K562 (cell line): ENCODE measurements at places on chromosomes 7 and 10. TPM values are rescaled to one million over a fixed set of nuclear protein-coding genes. Genes with fewer than 3 reads are reported as not detected.

PSTK gene
- 14.3 and 17.0 TPM in 2 replicates for total RNA-seq

CLDN4 gene
- total RNA-seq, result 0.60 and 0.63 TPM in 2 replicates

ZSCAN21 gene
- total RNA-seq, result 12.7 and 13.8 TPM in 2 replicates

FKBP14 gene
- 13.4 and 15.3 TPM in 2 replicates for total RNA-seq

BUD23 gene
- total RNA-seq, result 135 and 144 TPM in 2 replicates

ATP6V0A4 gene
- not detected in 2 replicates for total RNA-seq

VAX1 gene
- total RNA-seq, result not detected in 2 replicates

MYL10 gene
- not detected in 2 replicates for total RNA-seq

TUBB8 gene
- total RNA-seq, result not detected in 2 replicates

FXYD4 gene
- not detected in 2 replicates for total RNA-seq

EIF5AL1 gene
- total RNA-seq, result 0.27 and 0.31 TPM in 2 replicates

ANKIB1 gene
- total RNA-seq, result 18.9 and 20.0 TPM in 2 replicates

GPR26 gene
- total RNA-seq, result not detected in 2 replicates

DNA sequence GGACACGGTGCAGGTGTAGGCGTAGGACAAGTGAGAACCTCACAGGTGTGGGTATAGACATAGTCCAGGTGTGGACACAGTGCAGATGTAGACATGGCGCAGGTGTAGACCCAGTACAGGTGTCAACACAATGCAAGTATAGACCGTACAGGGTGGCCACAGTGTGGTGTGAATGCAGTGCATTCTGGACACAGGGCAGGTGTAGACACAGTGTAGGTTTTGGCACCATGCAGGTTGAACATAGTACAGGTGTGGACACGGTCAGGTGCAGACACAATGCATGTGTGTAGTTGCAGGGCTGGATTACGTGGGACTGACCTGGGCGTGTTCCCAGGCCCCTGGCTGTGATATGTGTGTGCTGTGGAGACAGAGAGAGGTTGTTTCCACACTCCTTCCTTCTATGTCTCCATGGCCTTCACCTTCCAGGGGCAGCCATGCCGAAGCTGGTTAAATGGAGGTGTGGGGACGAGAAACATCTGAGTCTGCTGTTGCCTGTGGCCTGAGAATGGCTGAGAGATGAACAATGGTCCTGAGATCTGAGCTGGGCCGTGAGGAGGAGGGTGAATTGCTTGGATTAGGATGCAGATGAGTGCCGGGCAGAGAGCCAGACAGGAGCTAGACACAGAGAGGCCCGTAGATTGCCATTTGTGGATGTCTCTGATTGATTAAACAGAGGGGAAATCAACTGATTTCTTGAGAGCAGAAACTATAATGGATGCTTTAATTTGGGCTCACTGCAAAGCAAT is 343.9 kb upstream of the SHH start:
- DNase-seq, result no peak

GRCh38 chr7:148790131-148790726 is 91.5 kb downstream of the CUL1 start:
- DNase-seq, result no peak

- DNase-seq, result no peak
Measured at GRCh38 chr10:70760271-70760787, 24.8 kb downstream of the TBATA start.

GRCh38 chr10:96541921-96542320 is 28.2 kb upstream of the TLL2 start:
- no peak for DNase-seq

GRCh38 chr7:102427019-102427405 is 6.4 kb upstream of the ORAI2 start:
- DNase-seq, result no peak

DNA sequence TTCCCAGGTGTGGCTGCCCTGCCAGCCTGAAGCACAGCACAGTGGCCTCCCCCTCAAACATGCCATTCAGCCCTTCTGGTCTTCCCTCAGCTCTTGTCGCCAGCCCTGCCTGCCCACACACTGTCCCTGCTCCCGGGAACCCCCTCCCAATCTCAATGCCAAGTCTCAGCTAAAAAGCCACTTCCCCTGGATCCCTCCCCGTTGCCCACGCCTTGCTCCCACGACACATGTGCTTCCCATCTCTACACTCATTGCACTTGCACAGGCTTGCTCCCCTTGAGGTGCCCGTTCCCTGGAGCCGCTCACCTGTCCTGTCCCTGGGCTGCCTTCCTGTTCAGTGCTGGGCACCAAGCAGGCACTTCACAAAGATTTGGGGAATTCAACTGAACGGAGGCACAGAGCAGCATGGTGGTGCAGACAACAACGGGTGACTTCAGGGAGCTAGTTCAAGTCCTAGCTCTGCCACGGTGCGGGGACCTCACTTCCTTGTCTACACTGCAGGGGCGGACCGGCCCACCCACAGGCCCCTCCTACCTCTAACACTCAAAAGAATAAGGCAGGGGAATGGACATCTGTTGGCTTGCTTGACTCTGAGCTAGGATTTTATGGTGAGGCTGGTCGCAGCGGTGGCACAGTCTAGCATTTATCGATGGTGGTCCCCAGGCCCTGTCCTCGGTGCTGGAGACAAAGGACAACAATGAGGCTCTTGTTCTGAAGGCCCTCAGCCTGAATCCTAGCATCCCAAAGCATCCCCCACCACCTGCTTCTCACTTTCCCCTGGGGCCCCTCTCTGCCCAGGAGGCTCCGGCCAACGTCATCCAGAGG is 18.4 kb downstream of the RGS10 start:
- DNase-seq, result no peak

- DNase-seq, result no peak
Measured at GRCh38 chr10:128258421-128258976, 132.3 kb upstream of the MKI67 start.

GRCh38 chr10:68096913-68097516 is 12.3 kb upstream of the MYPN start:
- no peak for DNase-seq

DNA sequence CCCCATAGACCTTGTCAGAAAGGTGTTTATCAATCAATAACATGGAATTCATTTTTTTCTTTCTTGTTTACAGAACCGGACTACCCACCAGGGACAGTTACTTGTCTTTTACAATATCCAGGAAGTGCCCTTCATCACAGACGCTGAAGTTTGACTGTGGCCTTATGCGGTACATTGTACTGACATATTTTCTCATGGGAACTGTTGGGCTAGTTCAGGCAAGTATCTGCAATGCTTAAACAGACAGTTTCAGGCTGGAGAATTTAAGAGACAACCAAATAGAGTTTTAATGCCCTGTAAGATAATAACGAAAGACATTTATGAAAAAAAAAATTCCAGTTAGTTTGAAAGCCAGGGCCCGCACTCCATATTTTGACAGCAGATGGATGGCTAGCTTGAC is 246.4 kb downstream of the GATA3 start:
- DNase-seq, result no peak

GRCh38 chr10:20955355-20955893 is 58.3 kb upstream of the NEBL start:
- peak; percentile 62 for DNase-seq

- no peak for DNase-seq
Measured at GRCh38 chr10:94991243-94991888, 52.9 kb downstream of the CYP2C9 start.

DNA sequence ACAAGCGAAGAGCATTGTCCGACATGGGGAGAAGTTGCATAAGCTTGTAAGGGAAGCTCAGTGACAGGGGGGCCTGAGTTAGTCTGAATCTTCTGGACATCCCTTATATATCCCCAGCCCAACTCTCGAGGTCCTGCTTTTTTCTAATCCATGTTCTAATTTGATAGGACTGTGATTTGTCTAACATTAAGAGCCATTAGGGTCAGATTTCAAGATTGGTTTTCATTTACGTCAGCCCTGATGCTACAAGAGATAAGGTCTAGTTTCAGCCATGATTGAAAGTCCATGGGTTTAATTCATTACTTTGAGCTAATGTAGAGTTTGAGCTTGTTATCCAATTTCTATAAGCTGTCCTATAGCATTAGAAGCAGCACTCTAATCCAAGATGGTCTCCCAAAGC is 20.3 kb downstream of the TLX1 start:
- DNase-seq, result no peak

- DNase-seq, result no peak
Measured at GRCh38 chr10:109934958-109935793, 11.9 kb upstream of the XPNPEP1 start.

DNA sequence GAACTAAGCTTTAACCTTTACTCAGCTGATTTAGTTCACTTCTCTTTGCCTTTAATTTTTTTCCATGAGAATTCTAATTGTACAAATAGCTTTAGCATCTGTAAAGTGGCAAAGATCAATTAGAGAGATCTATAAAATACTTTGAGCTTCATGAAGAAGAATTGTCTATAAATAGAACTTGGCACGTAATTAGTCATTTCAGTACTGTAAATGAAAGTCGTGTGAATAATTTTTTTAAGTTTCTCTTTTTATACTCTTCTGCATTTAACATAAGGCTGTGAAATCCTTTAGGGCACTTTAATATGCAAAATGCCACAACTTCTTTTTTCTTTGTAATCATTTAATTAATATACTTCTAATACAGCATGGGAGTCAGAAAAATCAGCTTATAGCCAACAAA is 177.8 kb downstream of the CSTF2T start:
- no peak for DNase-seq

GRCh38 chr10:43076876-43077420 is at the start of gene RET:
Gene RET, plus strand, starts transcription at chr10:43077069. Its CDS starts 190 bp downstream, at chr10:43077259.
- DNase-seq, result peak; percentile 94

GRCh38 chr10:70863470-70864160 is 24.8 kb downstream of the PCBD1 start:
- DNase-seq, result no peak

DNA sequence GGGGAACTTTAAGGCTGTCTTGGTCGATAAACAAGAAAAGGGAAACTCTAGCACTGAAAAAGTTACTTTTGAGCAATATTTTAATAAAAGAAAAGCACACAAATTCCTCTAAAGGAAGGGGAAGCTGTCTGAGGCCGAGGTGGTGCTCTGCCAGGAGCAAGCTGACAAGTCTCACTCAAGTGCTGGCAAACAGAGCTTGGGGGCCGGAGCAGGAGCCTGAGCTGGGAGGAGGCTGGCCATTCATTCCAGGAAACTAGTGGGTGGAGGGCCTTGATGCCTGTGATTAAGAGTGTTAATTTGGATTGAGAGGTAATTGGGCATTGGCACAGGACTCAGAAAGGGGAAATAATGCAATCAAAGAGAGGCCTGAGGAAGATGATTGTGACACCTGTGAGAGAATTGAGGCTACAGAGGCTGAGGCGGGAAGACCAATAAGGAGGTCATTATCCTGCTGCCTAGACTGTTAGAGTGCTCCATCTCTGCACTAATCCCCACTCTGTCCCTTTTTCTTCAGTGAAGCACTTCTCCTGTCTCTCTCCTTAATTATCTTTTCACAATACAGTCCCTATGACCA is 154.9 kb upstream of the COL1A2 start:
- no peak for DNase-seq

GRCh38 chr10:12463459-12463838 is 114.1 kb downstream of the CAMK1D start:
- no peak for DNase-seq

GRCh38 chr7:69911337-69911736 is 313.1 kb downstream of the AUTS2 start:
- DNase-seq, result no peak

DNA sequence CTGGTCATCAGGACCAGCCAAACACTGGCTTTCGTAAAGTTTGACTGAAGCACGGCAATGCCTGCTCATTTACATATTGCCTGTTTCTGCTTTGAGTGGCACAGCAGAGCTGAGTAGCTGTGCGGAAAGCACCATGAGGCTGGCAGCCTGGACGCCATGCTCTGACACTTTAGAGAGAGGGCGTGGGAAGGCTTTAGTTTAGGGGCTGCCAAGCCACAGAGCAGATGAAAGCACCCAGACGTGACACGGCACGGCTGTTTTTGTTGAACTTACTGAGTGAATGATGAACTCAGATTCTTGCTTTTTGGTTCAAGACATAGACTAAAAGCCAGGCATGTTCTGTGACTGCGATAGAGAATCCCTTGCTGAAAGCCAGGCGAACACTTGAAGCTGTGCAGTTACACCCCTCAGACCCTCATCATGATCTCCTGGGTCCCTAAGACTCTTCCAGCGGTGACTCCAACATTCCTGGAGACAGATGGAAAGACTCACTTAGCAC is 182.1 kb downstream of the ZMYND11 start:
- no peak for DNase-seq

- peak; percentile 78 for DNase-seq
Measured at GRCh38 chr10:17453373-17454091, 863 bp downstream of the ST8SIA6 start.

DNA sequence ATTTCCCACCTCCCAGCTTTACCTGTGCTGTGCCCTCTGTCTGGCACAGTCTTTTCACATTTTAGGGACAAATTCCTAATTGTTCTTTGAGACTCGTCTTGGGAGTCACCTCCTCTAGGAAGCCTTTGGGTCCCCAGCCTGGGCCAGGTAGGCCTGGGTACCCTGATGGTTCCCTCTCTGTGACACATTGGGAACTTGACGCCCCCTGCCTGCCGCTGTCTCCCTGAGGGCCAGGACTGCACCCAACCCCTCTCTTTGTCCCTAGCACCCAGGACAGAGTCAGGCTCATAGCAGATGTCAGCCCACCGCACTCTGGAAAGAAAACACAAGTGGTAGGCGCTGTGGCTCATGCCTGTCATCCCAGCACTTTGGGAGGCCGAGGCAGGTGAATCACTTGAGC is 71.4 kb downstream of the GTF2IRD1 start:
- DNase-seq, result no peak

- no peak for DNase-seq
Measured at GRCh38 chr7:136925556-136925955, 57.1 kb downstream of the CHRM2 start.

DNA sequence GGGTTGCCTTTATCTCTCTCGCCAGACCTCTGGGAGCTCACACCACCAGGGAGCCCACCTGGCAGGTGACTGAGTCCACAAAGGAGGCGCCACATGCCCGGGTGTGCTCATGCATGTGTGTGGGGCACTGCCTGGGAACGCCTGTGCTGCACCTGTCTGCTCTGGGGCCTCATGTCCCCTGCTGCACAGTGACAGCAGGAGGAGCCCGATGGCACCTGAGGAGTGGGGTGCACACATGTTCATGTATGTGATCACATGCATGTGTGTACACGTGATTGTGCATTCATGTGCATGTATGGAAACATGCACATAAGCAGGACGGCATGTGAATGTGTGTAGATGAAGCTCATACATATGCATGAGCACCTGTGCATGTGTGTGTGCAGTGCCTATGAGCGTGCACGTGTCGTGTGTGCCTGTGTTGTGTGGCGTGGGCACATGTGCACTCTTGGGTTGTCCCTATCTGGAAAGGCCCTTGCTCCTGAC is 22.0 kb downstream of the YKT6 start:
- no peak for DNase-seq
